Cerebellar nuclear complex (tissue), 1 donor: ENCODE measurements at places on chromosomes 6 and 20.

DNA sequence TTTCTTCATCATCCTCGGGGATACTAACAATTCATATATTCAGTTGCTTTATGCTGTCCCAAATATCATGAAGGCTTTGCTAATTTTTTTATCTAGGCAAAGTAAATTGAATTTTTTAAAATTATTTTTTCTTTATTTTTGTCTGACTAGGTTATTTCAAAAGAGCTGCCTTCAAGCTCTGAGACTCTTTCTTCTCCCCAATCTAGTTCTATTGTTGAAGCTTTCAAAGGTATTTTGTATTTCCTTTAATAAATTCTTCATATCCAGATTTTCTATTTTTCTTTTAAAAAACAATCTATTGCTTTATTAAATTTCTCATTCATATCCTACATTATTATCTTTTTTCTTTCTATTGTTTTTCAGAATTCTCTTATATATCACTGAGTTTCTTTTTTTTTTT lies 16.8 kb downstream of the TRIM15 start:
- DNase-seq, result no peak

DNA sequence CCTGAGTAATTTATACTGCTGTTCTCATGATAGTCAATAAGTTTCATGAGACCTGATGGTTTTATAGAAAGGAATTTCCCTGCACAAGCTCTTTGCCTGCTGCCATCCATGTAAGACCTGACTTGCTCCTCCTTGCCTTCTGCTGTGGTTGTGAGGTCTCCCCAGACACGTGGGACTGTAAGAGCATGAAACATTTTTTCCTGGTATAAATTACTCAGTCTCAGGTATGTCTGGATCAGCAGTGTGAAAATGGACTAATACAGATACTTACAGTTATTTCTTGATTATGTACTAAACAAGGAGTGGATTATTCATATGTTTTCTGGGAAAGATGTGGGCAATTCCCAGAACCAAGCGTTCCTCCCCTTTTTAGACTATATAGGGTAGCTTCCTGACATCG lies 1.9 kb upstream of the TRIM38 start:
- no peak for DNase-seq

GRCh38 chr6:140009286-140009685 lies 634.8 kb upstream of the CITED2 start:
- no peak for DNase-seq

- no peak for DNase-seq
These were observed 27.5 kb upstream of the EMILIN3 start for GRCh38 chr20:41394081-41394480.

DNA sequence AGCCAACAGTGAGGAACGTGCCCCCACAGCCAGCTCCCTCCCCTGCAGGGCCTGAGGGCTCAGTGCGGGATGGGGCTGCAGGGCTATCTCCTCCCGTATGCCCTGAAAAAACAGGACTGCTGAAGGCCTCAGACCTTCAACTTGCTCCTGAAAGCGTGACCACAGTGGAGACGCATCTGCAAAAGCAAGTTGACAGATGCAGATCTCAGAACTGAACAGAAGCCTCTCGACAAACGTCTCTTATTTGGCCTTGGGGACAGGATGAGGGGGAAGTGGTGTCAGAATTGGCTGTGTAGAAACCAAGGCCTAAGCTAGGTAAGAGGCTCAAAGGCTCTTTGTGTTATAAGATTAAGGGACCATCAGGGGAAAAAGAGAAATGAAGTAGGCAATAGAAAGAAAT lies 120.7 kb upstream of the SLC22A23 start:
- DNase-seq, result no peak

DNA sequence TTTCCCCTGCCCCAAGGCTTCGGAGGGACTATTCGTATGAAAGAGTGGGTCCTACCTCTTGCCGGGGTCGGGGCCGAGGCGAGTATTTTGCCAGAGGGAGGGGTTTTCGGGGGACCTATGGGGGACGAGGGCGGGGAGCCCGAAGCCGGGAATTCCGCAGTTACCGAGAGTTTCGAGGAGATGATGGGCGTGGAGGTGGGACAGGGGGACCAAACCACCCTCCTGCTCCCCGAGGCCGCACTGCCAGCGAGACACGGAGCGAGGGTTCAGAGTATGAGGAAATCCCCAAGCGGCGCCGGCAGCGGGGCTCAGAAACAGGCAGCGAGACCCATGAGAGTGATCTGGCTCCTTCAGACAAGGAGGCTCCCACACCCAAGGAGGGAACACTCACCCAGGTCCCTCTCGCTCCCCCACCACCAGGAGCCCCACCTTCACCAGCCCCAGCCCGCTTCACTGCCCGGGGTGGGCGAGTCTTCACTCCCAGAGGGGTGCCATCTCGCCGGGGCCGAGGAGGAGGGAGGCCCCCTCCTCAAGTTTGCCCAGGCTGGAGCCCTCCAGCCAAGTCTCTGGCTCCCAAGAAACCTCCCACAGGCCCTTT lies 11.3 kb downstream of the PRRC2A start:
- DNase-seq, result no peak

- no peak for DNase-seq
These were observed 167.3 kb downstream of the KCNQ5 start for GRCh38 chr6:72789145-72789544.

- no peak for DNase-seq
These were observed 5.2 kb downstream of the SYTL3 start for GRCh38 chr6:158654960-158655489.

- DNase-seq, result peak; percentile 50
These were observed 1.1 kb downstream of the SPAG4 start for GRCh38 chr20:35616465-35617396.

- no peak for DNase-seq
These were observed 243.6 kb downstream of the UST start for GRCh38 chr6:148990403-148990802.

DNA sequence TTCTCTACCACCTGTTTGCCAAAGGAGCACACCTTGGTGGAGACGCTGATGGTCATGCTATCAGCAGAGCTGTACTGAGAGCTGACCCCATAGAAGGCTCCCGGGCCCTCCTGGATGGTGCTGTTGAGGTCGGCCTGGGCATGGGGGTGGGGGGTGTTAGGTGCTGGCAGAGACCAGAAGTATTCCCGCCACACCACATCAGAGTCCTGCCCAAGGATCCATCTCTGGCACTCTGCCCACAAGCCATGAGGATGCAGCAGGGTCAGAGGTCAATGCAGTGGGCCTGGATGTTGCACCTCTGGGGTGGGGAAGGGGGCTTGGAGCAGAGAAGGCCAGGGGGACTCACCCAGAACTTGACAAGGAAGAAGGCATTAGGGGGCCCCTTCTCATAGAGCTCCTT lies 7.4 kb downstream of the RPL10A start:
- no peak for DNase-seq

GRCh38 chr6:31070711-31071197 lies 41.6 kb downstream of the C6orf15 start:
- no peak for DNase-seq

- no peak for DNase-seq
These were observed 1383.5 kb upstream of the DEFB115 start for GRCh38 chr20:29873946-29874345.

- no peak for DNase-seq
These were observed 2.5 kb downstream of the LY6G6D start for GRCh38 chr6:31717499-31718222.

DNA sequence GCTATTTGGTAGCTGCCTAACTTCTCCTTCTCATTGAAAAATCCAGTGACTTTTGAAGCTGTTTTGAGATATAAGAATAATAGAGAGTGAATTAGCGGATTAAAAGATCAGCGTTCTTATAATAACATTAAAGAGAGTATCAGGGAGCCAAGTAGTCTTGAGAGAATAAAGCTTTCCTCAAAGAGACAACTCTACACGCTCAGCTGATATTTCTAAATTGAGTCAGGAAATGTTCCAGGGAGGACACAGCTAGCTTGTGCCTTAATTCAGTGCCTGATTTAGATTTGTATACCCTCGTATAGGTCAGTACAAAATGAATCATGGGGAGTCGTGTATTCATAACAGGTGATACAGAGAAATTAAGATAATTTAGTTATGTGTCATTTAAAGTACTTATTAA lies 75.1 kb upstream of the QKI start:
- no peak for DNase-seq

DNA sequence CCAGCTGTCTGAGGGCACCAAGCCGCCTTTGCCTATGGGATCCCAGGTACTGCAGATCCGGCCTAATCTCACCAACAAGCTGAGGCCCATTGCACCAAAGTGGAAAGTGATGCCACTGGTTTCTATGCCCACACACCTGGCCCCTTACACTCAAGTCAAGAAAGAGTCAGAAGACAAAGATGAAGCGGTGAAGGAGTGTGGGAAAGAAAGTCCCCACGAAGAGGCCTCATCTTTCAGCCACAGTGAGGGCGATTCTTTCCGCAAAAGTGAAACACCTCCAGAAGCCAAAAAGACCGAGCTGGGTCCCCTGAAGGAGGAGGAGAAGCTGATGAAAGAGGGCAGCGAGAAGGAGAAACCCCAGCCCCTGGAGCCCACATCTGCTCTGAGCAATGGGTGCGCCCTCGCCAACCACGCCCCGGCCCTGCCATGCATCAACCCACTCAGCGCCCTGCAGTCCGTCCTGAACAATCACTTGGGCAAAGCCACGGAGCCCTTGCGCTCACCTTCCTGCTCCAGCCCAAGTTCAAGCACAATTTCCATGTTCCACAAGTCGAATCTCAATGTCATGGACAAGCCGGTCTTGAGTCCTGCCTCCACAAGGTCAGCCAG lies 283.0 kb downstream of the TSHZ2 start:
- DNase-seq, result no peak

- DNase-seq, result no peak
These were observed 62.5 kb upstream of the TIAM2 start for GRCh38 chr6:154932515-154933027.

GRCh38 chr20:13002251-13002650 lies 6.5 kb upstream of the SPTLC3 start:
- DNase-seq, result no peak

DNA sequence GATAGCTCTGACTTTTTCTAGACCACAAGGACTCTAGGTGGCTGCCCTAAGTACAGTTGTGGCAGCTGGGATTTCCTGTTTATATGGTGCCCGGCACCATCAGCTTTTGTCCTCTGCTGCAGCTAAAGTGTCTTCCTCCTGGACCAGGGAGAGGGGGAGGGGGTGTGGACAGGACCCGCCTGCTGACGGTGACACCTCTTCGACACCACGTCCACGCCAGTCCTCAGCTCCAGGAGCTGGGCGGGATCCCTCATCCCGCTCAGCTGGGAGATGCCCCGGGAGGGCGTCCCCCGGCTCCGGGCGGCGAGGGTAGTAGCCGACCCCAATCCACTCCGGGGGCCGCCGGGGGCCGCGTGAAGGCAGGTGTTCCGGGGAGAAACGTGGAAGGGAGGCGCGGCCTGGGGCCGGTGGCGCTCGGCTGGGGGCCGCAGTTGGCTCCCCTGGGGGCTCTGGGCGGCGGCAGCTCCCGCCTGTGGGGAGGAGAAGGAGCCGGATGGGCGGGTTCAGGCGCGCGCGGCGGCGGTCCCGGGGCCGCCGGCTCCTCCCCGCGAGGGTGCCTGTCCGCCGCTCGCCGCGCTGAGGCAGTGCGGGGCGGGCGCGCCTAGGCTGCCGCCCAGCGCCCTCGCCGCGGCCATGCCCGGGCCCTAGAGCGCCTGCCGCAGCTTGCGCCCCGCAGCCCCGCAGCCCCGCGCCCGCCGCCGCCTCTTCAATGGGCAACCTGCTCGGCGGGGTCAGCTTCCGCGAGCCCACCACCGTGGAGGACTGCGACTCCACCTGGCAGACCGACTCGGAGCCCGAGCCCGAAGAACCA lies at the start of gene OGFRL1:
Gene OGFRL1 (plus strand): TSS at position 584 of the 811 bp plus-strand sequence. CDS start 126 bp downstream, at position 710.
- DNase-seq, result no peak

- no peak for DNase-seq
These were observed at the start of gene COQ3 for GRCh38 chr6:99393698-99394531. Gene COQ3 (minus strand): TSS chr6:99394195. CDS start chr6:99394179, 16 bp downstream.

- DNase-seq, result no peak
These were observed 222.8 kb upstream of the CDYL start for GRCh38 chr6:4553387-4553786.

DNA sequence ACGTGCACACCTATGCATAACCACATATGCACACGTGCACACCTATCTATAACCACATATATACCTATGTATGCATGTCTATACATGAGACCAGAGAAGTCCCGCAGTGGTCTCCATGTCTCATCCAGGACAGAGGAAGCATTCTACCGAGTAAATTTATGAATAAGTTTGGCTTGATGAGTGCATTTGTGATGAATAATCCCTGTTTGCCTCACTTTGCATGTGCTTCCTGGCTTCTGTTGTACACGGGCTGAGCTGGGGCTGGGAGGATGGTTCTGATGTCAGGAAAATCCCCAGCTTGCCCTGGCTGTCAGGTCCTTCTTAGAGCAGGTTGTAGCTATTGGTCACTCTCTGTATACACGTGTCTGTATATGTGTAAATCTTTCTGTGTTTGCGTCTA lies 157.6 kb upstream of the RPS6KA2 start:
- DNase-seq, result no peak

GRCh38 chr20:62133051-62133845 lies 9.9 kb downstream of the PSMA7 start:
- DNase-seq, result no peak

- no peak for DNase-seq
These were observed 78.6 kb upstream of the PLN start for GRCh38 chr6:118469468-118469867.

GRCh38 chr6:20341096-20341495 lies 60.6 kb upstream of the E2F3 start:
- no peak for DNase-seq
